SK-N-SH treated with all-trans-retinoic acid at 6 μM for 48 hours (cell line): ENCODE measurements at places on chromosomes 13 and 19.
A peak's percentile ranks its signal among the peaks of the same experiment; 100 is the strongest.

DNA sequence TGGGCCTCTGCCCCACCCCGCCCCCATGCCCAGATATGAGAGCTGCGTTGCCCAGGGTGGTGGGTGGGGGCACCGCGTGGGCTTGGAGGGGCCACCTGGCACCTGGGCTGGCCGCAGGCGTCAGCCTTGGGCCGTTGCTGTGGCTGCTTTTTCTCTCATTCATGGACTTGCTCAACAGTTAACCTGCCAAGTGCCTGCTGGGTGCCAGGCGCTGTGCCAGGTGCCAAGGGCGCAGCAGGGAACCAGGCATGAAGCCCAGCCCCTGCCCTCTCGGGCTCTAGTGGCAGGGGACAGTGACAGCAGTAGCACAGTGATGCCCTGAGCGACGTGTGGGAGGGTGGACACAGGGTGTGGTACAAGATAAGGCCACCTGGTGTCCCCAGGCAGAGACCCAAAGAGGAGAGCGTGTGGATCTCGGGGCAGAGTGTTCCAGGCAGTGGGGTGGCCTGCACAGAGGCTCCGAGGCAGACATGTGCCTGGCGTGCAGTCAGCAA is 28.1 kb downstream of the DHX34 start:
- no peak for ATAC-seq

DNA sequence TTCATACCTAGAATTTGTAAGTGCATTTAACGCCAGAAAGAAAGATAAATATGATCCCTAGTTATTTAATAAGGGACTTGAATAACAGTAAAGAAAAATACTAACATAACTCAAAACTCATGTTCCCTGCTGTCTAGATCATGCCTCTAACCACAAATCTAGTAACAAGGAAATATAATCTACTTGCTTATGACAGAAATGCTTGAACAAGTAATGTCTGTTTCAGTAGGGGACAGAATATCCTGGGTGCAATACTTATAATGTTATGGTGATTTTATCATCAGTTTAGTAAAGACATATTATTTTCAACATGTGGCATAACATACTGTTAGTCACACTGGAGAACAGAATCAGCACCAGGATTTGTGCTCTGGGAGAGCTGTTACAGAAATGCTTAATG is 861.9 kb upstream of the SLITRK1 start:
- ATAC-seq = no peak

DNA sequence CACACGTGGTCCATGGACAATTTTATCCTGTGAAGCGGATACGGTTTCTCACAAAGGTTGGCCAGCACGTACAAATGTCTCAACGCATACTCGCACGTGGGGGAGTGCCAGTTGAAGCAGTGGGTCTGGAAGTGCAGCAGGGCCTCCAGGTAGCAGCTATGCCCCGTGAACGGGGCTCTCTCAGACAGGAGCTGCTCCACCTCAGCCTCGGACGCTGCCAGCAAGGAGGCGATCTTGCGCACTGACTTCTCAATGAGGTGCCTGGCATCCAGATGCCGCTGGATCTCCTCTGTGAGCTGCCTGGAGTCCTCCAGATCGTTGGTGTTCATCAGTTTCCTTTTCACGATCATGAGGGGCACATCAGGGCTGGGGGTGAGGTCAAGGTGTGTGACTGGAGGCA is 2272.0 kb downstream of the PCDH9 start:
- no peak for ATAC-seq

- peak; percentile 65 for ATAC-seq
Measured at GRCh38 chr13:101751488-101751887, 299.0 kb downstream of the ITGBL1 start.

DNA sequence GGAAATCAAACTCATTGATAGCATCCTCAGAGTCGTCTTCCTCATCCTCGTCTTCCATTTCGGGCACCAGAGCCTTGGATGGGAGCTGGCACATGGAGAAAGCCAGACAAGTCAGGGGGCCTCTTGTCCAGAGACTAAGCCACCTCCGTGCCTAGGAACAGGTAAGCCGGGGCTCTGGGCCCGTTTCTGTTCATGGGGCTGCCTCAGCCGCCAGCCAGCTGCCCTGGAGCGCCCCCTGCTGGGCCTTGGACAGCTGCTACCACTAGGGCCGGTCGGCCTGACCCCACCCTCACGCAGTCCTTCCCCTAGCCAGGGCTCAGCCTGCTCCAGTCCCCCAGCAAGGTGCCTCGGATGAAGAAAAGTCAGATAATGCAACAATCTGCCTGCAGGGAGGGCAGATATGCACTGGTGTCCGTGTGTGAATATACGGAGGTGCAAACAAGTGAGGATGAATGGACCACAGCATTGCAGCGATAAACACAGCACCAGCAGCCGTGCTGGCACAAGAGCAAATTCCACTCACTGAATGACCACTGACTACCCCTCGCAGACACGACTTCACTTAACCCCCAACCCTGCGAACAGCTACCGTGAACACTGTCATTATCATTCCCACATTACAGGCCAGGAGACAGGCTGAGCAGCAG is 11.9 kb upstream of the PRKD2 start:
- peak; percentile 85 for ATAC-seq

DNA sequence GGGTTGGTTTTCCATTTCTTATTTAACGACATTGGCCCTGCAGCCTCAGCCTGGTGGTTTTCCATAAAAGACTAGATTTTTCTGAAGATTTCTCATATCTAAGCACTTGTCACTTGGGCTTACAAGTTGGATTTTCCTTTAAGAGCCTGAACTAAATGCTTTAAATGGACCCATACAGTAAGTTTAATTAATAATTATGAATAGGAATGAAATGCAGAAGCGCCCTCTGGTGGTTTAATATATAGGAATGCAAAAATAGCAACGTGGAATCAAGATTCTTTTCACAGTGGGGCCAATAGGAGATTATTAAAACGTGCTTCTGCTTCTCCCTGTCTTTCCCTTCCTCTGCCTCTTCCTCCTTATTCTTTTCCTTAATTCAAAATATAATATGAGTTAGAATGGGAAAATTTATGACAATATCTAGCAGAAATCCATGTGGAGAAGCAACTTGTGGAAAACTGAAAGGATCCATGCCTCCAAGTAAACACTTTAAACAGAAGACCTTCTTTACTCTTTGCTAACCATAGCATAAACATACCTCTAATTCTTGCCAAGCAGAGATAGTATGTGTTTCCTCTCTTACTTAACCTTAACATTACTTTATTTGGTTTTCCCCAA is 324.0 kb downstream of the GPC5 start:
- peak; percentile 61; the same call in 2 of the 3 replicates for ATAC-seq

- ATAC-seq = peak; percentile 58; the same call in 2 of the 3 replicates
Measured at GRCh38 chr13:60335531-60335930, 61.5 kb upstream of the TDRD3 start.

DNA sequence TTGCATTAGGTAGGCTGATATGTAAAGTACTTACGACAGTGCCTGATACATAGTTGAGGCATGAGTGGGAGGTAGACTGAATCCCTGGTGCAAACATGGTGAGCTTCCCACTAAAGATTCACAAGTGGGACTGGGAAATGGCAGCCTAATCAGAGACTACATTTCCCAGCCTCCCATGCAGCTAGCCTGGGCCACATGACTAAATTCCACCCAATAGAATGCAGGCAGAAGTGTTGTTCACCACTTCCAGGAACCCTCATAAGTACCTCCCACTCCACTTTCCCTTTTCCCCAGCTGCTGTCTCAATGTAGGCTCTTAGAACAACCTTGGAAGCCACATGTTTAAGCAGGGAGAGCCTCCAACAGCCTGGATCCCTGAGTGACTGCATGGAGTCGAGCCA is 104.9 kb downstream of the CACNA1A start:
- ATAC-seq = no peak; the same call in 2 of the 3 replicates

DNA sequence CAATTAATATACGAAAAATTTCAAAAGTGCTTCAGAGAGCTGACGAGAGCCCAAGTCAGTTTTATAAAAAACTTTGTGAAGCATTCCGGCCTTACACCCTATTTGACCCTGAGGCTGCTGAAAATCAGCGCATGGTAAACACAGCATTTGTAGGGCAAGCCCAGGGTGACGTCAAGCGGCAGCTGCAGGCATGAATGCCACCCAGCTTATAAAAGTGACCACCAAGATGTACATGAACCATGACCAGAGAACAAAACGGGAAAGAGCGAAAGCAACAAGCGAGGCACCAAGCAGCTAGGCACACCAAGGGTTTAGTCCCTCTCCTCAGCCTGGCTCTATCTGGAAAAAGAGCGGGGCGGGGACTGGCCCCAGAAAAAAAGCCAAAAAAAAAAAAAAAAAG is 6.0 kb downstream of the SIGLEC11 start:
- no peak for ATAC-seq

DNA sequence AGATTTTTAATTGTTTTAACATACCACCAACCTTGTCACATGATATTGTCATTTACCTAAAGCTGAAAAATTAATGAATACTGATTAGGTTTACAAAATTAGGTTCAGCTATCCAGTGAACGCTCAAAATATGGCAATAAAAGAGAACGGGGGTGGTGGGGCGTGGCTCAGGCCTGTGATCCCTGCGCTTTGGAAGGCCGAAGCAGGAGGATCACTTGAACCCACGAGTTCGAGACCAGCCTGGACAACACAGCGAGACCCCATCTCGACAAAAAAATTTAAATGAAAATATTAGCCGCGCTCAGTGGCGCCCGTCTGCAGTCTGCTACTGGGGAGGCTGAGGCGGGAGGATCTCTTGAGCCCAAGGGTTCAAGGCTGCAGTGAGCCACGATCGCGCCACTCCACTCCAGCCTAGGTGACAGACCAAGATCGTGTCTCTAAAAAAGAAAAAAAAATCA is 516 bp upstream of the FAM32A start:
- no peak for ATAC-seq

DNA sequence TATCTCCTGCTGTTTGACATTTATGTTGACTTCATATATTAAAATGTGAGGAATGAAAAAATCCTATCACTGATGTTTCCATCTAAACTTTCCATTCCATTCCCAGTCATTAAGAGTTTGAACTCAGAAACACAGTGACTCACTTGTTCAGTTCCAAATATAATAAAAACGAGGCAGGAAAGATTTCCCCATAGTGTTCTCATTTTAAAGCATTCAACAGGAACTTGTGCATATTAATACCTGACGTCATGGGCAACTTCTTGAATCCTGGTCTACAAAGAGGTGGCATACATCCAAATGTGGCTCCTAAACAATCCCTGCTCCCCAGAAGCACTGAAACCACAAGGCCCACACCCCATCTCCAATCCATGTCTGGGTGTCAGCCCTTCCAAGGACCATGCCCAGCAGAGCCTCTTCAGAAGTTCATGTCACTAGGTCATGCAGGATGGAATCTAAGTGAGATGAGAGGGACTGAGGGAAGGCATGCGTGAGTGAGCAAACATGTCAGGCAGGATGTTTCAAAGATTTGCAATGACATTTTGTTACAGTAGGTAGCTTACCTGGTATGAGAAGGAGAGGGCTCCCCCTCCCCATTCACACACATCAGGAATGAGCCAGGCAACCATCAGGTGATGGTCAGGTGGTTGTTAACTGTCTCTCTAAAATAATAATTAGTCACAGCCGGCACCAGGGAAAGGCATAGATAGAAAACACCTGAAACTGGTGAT is 9.4 kb upstream of the ERVV-2 start:
- ATAC-seq = no peak

- ATAC-seq = peak; percentile 78
Measured at GRCh38 chr13:98910501-98910951, 67.3 kb downstream of the DOCK9 start.

DNA sequence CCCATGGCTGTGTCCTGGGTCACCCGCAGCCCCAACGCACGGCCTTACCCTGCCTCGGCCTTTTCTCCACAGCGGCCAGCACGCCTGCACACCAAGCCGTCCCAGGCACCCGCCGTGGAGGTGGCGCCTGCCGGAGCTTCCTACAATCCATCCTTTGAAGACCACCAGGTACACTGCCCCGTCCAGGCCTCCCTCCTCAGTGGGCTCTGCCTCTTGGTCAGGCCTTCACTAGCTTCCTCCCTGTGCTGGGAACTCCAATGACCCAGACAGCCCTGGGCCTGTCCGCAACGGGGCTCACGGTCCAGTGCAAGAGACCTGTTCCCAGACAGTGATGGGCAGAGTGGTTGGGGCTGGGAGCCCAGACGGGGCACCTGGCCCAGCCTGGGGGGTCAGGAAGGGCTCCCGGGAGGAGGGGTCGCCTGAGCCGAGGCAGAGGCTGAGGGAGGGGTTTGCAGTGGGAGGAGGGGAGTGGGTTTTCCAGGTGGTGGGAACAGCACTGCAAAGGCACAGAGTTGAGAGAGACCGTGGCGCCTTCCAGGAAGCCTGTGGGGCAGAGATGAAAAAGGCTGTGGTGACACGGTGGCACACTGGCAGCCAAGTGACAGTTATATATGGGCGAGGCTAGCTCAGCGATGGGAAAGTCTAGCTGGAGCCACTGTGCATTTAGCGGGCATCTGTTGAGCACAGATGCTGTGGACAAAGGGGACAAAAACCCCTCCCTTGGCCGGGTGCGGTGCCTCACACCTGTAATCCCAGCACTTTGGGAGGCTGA is 7.3 kb downstream of the NOP53 start:
- no peak for ATAC-seq

- ATAC-seq = no peak
Measured at GRCh38 chr19:15790096-15790495, 2.6 kb downstream of the OR10H5 start.

GRCh38 chr13:19158526-19159174 is 23.0 kb downstream of the TUBA3C start:
- ATAC-seq = no peak

GRCh38 chr13:42686165-42686564 is 95.2 kb upstream of the FAM216B start:
- ATAC-seq = no peak

- peak; percentile 77 for ATAC-seq
Measured at GRCh38 chr13:114118511-114119123, 13.8 kb downstream of the RASA3 start.

GRCh38 chr13:46995874-46996273 is 99.0 kb upstream of the HTR2A start:
- ATAC-seq = no peak

DNA sequence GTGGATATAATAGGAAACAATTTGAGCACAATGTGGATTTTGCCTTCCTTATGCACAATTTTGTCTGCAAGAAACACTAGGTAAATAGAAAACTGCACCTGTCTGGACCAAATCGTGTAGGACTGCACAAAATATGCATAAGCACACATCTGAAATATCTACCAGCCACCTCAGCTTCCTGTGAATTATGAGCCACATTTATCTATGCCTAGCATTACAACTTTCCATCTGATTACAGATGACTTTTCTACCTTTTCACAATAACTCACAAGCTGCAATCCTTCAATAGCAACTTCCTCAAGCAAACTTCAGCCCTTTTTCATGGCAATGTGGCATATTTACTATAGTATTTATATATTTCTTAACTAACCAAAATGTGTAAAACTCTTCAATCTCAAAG is 5.7 kb upstream of the RFX2 start:
- no peak for ATAC-seq
